ENCODE measurements at places on chromosomes 12 and 14. TPM values are rescaled to one million over a fixed set of nuclear protein-coding genes. Genes with fewer than 3 reads are reported as not detected.

The CISTR gene
- not detected for total RNA-seq

The SLC10A1 gene
- not detected for total RNA-seq

The SDR9C7 gene
- not detected for total RNA-seq

The TMTC1 gene
- 0.93 TPM for total RNA-seq

The KRT74 gene
- total RNA-seq = not detected

The GCH1 gene
- total RNA-seq = 39.1 TPM

The TMEM253 gene
- not detected for total RNA-seq

The DNAAF2 gene
- total RNA-seq = 12.0 TPM
